ENCODE measurements at places on chromosomes 4 and X.

DNA sequence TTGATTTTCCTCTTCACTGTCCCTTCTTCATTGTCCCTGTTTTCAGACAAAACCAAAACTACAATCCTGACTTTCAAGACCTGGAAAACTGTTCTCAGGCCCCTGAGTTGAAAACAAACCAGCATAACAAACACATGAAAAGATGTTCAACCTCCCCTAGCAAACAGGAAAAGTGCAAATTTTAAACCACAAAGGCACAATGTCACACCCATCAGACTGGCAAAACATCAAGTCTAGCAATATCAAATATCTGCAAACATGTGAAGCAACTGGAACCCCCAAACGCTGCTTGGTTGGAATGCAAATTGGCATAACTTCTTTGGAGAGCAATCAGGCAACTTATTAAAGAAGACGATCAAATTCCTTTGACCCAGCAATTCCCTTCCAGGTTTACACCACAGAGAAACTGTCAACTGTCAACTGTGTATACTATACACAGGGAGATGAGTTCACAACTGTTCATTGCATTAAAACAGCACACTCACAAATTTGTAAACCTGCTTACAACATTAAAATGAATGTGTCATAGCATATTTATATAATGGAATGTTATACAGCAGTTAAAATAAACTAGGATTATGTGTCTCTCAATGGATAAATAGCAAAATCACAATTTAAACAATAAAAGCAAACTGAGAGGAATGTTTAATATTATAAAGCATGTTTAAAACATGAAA is 7.0 kb downstream of the USP46 start:
- DNase-seq: no peak

DNA sequence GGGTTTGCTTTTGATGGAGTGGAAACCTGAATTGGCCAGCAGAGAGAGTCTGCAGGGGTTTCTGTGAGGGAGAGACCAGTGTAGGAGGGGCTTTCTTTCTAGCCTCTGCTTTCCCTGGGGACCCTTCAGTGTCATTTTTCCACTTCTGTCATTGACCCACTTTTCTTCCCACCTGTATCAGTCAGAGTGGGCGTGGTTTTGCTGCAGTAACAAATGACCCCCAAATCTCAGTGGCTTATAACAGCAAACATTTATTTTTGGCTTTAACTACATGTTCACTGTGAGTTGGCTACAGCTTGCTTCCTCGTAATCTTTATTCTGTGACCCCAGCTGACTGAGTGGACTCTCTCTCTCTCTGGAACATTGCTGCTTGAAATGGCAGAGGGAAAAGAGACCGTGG is 25.6 kb upstream of the PTTG2 start:
- no peak for DNase-seq

- DNase-seq: no peak
Measured at GRCh38 chr4:165779950-165780670, 92.9 kb upstream of the TLL1 start.

DNA sequence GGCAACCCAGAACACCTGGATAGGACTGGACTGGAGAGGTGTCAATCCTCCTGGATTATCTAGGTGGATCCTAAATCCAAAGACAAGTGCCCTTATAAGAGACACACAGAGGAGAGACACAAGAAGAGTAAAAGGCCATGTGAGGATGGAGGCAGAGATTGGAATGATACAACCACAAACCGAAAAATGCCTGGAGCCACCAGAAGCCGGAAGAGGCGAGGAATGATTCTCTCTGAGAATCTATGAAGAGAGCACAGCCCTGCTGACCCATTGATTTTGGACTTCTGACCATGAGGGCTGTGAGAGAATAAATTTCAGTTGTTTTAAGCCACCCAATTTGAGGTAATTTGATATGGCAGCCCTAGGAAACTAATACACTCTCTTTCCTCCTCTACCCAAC is 20.1 kb downstream of the GPC3 start:
- DNase-seq: no peak

DNA sequence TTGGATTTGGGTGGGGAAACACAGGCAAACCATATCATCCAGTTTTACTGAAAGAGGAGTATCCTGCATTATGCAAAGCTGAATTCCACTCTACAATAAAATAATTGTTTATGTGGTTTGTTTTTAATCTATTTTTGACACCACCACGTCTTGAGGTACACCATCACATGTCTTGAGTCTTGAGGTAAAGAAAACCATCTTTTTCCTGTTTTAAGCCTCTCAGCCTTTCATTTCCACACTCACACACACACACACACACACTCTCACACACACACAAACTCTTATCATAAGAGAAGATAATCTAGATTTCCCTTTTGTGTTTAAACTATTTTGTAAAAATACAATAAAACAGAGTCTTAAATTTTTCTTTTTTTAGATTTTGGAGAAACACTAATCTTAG is 32.0 kb downstream of the SPIN3 start:
- DNase-seq: no peak

DNA sequence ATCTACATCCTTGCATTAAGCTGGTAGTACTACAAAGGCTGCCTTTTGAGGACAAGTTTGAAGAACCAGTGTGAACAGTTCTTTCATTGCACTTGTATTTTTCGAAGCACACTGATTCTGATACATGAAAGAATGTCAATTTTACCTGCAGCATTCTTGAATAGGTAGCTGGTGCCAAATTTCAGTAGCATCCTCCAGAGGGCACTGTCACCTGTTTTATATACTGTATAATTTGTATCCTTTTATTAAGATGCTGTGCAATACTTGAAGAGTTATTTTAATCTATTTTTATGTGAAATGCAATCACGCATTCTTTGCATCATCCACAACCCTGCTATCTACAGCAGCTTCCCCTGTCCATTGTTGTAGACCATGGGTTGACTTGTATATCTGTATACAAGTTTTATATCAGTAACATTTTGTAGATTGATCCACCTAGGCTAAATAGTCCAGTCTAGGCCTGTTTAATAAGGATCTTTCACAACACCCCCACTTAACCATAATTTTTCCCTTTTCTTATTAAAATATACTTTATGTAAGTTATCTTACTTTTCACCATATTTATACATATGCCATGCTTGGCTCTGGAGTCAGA is 325.7 kb downstream of the PCDH7 start:
- no peak for DNase-seq

- DNase-seq: no peak
Measured at GRCh38 chr4:23766344-23766743, 123.5 kb downstream of the PPARGC1A start.

GRCh38 chr4:6308899-6309643 is 39.4 kb downstream of the WFS1 start:
- no peak for DNase-seq

- DNase-seq: no peak
Measured at GRCh38 chr4:67568820-67569219, 10.3 kb downstream of the STAP1 start.

- DNase-seq: no peak
Measured at GRCh38 chr4:139589336-139590018, 33.5 kb upstream of the SETD7 start.

- no peak for DNase-seq
Measured at GRCh38 chr4:86898562-86898961, 6.3 kb upstream of the C4orf36 start.

DNA sequence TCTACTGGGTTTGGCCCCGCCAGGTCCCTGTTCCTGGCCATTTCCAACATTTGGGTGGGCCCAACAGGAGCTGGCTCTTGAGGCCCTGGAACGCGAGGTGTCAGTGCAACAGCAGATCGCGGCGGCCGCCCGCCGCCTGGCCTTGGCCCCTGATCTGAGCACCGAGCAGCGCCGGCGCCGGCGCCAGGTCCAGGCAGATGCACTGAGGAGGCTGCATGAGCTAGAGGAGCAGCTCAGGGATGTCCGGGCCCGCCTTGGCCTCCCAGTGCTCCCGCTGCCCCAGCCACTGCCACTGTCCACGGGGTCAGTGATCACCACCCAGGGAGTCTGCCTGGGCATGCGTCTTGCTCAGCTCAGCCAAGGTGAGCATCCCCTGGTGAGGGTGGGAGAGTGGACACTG is 5.5 kb downstream of the CCDC120 start:
- DNase-seq: no peak

GRCh38 chr4:138774940-138775339 is 240.6 kb upstream of the NOCT start:
- DNase-seq: no peak

GRCh38 chrX:12360986-12361598 is 222.8 kb downstream of the FRMPD4 start:
- no peak for DNase-seq

- no peak for DNase-seq
Measured at GRCh38 chr4:79907001-79907400, 166.0 kb downstream of the ANTXR2 start.

DNA sequence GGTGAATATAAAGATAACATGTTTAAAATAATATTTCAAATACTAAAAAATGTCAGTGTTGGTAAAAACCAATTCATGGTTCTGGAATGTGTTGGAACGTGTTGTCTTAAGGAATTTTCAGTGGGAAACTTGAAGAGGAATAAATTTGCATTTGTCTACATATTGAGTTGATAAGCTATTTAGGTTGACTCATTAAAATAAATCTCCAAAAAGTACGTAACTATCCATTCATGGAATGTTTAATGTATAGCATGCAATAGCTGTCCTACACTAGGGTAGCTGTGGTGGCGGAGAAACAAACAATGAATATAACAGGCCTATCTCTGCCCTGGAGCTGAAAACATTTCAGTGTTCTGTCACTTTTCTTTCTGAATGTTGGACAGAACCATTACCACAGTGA is 20.3 kb downstream of the SHISA3 start:
- no peak for DNase-seq

GRCh38 chr4:188032583-188032982 is 37.0 kb downstream of the ZFP42 start:
- no peak for DNase-seq

DNA sequence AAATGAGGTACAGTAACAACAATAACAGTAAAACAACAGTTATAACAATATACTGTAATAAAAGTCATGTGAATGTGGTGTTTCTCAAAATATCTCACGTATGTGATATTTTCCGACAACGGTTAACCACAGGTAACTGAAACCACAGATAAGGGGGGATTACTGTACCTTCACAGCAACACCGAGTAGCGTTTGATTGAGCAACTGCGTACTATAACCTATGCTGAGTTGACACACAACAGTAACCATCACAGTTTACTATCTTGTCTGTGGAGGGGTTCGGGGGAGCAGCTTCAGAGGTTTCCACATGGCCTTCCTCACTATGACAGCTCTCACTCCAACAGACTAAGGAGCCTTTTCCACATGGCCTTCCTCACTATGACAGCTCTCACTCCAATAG is 13.4 kb downstream of the RBMX2 start:
- no peak for DNase-seq

DNA sequence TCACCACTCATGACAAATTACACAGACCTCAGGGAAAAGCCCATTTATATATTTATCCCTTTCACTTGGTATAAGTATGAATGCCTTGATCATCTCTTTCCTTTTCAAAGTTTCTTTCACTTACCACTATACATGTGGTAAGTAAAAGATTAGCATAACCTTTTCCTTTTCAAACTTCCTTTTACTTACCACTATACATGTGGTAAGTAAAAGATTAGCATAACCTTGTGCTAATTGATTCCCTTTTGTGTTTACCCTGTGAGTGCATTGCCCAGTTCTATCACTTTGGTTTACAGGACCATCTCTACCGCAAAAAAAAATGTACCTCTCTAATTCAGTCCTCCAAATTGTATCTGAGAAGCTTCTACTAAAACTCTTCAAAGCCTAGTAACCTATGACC is 32.7 kb upstream of the TCEANC start:
- DNase-seq: no peak

DNA sequence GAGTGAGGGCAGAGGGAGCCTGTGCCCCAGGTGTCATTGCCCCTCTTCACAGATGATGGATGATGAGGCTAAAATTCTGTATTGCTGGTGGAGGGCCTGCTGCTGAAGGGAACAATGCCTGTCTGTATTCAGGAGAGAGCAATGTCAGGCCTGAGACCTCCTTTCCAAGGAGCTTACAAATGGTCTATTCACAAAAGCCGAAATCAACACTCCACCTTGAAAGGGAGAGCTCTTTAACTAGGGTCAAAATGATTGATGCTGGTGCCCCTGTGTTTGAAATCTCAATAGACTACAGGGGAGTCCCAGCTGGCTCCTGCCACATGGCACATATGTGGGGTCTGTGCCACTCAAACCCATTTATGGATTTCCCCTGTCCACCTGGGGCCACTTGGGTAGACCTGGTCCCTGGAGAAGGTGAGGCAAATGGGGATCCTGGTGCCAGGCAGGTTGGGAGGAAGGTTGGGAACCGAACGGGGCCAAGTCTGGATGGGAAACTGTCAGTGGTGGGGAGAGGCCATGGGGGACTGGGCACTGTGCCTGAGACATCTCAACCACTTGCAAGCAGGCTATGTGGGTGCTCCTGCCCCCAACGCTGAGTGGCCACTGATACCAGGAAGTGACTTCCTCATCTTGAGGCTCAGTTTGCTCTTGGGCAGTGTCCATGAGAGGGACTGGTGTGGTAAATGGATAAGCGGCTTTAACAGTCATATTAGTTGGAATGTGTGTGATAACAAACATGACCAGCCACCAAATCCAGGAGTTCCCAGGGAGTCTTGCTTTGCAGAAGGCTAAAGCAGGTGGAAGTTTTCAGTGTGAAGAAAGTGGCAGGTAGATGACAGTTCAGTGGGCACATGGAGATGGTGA is 223.8 kb upstream of the PSAPL1 start:
- DNase-seq: no peak

DNA sequence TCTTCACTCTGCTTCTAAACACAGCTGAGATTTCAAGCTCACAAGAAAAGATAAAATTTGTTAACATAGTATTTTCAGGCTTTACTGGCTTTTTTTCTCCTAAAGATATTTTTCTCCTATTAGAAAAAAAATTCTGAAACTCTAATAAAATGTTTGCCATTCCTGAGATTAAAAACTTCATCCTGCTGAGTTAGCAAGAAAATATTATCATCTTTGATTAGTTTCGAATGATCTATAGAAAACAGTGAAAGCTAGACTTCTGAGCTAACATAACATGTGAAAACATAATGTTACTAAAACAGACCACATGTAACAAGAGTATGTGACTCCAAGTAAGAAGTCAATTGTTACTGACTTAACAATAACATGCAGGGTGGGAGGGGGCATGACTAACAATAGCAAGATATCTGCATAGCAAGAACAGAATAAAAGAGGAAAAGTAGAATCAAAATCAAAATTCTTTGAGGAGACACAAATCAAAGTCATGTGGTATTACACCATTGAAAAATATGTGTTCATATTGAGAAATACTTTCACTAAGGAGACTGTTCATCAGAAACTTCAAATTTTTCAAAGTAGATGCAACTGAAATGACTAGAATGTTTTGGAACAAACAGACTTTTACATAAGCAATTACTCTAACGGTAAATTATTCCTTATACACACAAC is 14.5 kb downstream of the TBCK start:
- no peak for DNase-seq

Data from CD4-positive, alpha-beta T cell treated with Interferon gamma for 1 hour (primary cell).